OCI-LY7 (cell line): ENCODE measurements at places on chromosomes 2 and 18.

DNA sequence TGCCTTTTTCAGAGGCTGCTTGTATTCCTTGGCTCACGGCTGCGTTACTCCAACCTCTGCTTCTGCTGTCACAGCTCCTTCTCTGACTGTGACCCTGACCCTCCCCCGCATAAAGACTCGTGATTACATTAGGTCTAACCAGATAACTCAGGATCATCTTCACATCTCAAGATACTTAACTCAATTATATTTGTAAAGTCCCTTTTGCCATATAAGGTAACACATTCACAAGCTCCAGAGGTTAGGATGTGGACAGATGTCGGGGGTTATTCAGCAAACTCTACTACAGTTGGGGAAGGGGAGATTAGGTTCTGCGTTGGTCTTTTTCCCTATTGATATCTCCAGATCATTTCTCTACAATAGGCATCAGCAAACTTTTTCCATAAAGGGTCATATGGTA lies 76.9 kb downstream of the EVA1A start:
- no peak for DNase-seq

- DNase-seq, result no peak
Observed at GRCh38 chr2:113225263-113226259, 51.8 kb downstream of the PSD4 start.

- no peak for DNase-seq
Observed at GRCh38 chr2:158529379-158530259, 72.9 kb downstream of the PKP4 start.

- DNase-seq, result peak; percentile 49
Observed at GRCh38 chr2:136005462-136006196, 20.2 kb upstream of the DARS1 start.

- no peak for DNase-seq
Observed at GRCh38 chr2:45923701-45924100, 272.2 kb downstream of the PRKCE start.

DNA sequence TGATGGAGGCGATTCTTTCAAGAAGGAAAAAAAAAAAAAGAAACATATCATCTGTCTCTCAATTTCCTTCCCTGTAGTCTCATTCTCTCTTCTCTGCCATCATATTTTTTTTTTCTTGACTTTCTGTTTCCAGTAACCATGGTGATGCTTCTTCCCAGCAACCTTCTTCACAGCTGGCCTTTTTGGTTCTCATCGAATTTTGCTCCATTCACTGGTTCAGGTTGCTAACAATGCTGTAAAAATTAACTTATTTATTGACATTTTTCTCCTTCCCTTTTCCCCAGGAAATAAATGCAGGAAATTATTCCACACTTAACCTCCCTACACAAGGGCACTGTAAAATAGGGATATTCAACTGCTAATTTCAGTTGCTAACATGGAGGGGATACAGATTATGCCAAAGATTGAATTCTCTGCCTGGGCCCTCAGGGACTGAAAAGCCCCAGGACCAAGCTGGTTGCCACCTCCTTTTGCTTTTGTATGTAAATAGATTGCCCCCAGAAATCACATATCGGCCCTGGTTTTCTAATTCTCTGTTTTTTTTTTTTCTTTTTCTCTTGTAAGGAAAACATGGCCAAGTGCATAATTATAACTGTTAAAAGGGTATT lies 154.7 kb downstream of the MAP2 start:
- no peak for DNase-seq

- no peak for DNase-seq
Observed at GRCh38 chr2:62147610-62148301, 48.2 kb upstream of the B3GNT2 start.

DNA sequence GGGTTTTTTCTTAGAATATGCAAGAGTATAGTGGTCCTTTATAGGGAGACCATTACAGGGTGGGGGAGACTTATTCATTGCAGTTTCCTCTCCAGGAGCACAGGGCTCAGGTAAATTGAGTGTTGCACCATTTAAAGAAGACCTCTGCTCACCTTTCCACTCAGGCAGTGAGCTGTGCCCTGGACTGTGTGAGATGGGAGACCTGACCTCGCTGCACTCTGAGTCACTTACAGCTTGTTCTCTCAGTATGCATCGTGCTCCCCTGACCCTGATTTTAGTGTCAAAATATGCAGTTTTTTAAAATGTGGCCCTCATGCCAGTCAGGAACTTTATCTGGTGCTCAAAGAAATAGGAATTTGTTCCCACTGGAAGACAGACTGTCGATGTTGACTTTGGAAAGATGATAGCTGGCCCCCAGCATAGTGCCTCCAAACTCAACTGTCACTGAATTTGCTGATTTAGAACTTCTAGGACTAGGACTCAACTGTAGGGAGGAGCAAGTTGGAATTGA lies 146.7 kb upstream of the EPAS1 start:
- DNase-seq, result no peak

DNA sequence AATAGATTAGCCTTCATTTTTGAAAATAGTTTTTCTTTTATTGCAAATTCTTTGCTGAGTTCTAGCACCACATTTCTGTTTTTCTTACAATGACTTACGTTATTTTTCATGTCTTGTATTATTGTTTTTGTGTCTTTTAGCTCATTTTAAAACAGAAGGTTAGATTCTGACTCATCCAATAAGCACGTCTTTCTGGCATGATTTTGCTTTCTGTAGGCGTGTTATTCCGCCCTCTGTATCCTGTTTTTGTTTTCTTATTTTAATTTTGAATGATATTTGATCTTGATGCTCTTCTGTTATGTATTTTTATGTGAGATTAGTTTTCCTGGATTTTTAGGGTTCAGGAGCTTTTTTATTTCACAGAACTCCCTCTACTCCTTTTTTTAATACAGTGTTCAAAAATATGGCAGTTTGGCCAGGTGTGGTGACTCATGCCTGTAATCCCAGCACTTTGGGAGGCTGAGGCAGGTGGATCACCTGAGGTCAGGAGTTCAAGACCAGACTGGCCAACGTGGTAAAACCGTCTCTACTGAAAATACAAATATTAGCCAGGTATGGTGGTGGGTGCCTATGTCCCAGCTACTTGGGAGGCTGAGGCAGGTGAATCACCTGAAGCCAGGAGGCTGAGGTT lies 145.0 kb downstream of the CLIP4 start:
- no peak for DNase-seq

DNA sequence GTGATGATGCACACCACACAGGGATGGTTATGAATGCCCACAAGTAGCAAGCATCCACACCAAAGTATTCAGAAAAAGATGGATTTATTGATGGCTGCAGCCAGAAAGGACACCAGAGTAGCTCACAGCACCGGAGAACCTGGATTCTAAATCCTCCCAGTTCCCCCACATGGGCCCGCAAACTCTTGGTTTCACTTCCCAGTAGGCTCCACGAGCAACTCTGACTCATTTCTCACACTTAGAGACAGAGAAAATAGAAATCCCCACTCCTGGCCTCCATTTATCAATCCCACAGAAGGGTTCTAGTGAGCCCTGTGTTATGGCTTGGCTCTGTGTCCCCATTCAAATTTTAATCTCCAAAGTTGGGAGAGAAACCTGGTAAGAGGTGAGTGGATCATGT lies 426.7 kb upstream of the MYT1L start:
- DNase-seq, result no peak
